ENCODE measurements at places on chromosomes 1 and 21. TPM values are rescaled to one million over a fixed set of nuclear protein-coding genes. Genes with fewer than 3 reads are reported as not detected.

GRCh38 chr1:243715285-243715684 lies 134.8 kb downstream of the AKT3 start:
- DNase-seq: no peak

- DNase-seq: no peak
Observed at GRCh38 chr1:49036700-49037099, 260.0 kb upstream of the BEND5 start.

The SMIM1 gene
- total RNA-seq: 0.71 TPM

The MSTO1 gene
- 61.5 TPM for total RNA-seq

DNA sequence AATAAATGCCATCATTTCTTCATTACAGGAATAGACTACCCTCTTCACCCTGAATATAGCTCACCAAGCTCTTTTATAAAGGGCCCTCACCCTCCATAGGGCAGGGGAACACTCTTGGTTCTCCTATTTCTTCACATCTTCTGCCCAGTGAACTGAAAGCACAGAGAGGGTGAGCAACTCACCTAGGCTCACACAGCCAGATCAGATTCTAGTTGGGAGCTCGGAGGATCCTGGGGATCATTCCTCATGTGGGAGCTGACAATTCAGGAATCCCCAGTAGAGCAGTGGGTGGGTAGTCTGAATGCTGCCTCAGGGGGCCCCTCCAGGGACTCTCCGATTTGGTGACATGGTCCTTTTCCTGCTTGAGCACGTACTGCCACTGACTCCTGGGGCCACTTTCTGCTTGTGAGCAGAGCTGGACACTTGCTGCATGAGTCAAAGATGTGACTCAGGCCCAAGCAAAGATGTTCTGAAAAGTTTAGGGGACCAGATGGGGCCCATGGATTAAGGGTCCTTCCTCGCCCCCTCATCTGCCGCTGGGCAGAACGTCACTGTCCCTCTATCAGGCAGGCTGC lies 63.7 kb upstream of the WNT4 start:
- DNase-seq: no peak

- no peak for DNase-seq
Observed at GRCh38 chr1:52402860-52403240, 1.4 kb downstream of the ORC1 start.

The FCRL5 gene
- total RNA-seq: not detected

Measured in activated CD4-positive, alpha-beta T cell treated with anti-CD3 and anti-CD28 coated beads, Interleukin-2, amount 10 ng/mL, durations not matched to agents 7 days and 5 days (primary cell).